Stimulated activated CD4-positive, alpha-beta T cell treated with anti-CD3 and anti-CD28 coated beads, Interleukin-4, amount 100 ng/mL, for 48 hours (primary cell): ENCODE measurements at places on chromosomes 7 and 10.

DNA sequence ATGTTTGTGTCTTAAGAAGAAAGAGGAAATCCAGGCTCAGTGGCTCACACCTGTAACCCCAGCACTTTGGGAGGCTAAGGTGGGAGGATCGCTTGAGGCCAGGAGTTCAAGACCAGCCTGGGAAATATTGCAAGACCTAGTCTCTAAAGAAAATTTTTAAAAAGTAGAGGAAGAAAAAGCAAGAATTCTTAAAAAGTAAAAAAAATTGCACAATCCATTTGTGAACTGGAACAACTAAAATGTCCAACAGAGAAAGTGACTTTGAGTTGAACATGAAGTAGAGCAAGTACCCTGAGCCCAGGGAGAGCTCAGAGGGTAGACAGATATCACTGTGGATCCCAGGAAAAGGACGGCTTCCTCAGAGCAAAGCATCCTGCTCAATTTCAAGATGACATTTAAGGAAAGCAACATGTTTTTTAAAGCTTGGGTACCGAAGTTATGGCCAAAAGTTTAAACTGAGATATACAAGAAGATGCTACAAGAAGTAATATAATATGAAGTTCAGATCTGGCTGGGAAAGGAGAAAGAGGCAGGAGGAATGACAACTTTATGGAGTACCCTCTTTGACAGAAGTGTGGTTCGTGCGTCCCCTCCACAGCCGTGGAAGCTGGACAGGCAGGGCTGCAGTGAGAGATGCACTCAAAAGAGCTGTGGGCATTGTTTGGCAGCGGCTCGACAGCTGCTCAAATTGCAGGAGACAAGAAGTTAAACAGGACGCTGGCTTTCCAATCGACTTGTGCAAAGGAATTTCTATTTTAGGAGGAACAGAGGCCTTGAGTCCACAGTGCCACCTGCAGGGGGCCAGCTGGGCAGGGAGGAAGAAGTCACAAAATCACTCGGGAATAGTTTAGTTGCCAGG lies 201.3 kb downstream of the JCAD start:
- DNase-seq: no peak

DNA sequence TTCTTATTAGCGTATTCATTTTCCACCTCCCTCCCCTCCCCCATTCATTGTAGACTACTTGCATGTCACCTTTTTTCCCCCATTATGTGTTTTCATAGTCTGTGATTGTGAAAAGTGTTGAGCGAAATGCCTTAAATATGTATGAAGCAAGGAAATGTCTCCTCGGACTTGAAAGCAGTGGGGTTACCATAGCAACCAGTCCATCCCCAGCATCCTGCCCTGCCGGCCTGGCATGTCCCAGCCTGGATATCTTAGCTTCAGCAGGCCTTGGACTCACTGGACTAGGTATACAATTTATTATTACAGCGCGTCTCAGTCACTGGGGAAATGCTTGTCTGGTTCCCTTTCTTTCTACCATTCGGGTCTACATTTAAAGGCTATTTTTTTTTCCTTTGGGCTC lies 283.6 kb downstream of the BICC1 start:
- no peak for DNase-seq

GRCh38 chr10:101818872-101819633 lies 809 bp upstream of the OGA start:
- DNase-seq: no peak

- no peak for DNase-seq
These were observed 231.7 kb downstream of the ELMO1 start for GRCh38 chr7:37216923-37217322.

DNA sequence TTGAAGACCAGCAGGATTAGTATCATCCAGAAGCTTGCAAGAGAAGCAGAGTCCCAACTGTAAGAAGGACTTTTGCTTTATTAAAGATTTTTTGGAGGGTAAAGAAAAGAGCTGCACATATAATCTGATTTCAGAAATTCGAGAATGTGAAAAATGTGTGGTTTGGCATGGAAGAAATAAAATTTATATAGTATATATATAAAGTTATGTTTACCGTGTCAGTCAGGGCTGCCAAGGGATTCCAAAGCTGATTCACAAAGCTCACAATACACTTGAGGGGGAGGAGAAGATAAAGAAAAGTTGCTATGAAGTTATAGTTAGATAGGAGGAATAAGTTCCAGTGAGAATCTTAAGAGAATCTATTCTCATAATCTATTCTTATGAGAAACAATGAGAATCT lies 231.8 kb upstream of the CACNA2D1 start:
- DNase-seq: no peak

GRCh38 chr7:32900433-32900995 lies 9.0 kb upstream of the KBTBD2 start:
- no peak for DNase-seq

- DNase-seq: no peak
These were observed 31.4 kb upstream of the PAX2 start for GRCh38 chr10:100713859-100714565.

- no peak for DNase-seq
These were observed 4.0 kb upstream of the BRAF start for GRCh38 chr7:140928491-140929309.

DNA sequence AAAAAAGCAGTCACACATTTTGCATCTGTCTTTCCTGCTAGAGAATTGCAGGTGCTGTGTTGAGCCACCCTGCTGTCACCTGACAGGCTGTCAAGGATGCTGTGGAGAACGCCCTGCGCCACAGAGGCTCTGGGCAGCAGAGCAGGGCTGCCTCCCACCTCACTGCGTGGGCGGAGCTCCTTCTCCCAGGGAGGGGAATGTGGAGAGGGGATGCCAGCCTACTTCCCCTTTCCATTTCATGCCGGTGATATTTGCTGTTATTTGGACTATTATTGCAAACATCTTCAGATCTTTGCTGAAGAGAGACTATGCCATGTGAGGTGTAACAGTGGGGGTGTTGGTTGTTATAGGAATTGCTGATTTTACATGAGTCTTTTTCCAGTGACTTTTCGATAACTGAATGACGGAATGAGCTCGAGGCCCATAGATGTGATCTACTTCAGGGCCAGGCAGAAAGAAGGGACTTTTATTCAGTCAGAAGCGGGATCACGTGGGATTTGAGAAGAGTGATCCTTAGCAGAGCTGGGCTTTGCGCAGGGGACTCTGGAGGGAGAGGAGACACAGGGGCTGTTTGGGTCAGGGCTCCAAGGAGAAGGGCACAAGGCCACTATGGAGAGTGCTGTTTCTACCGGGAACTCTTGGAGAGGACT lies 13.6 kb upstream of the PRKAG2 start:
- DNase-seq: no peak

DNA sequence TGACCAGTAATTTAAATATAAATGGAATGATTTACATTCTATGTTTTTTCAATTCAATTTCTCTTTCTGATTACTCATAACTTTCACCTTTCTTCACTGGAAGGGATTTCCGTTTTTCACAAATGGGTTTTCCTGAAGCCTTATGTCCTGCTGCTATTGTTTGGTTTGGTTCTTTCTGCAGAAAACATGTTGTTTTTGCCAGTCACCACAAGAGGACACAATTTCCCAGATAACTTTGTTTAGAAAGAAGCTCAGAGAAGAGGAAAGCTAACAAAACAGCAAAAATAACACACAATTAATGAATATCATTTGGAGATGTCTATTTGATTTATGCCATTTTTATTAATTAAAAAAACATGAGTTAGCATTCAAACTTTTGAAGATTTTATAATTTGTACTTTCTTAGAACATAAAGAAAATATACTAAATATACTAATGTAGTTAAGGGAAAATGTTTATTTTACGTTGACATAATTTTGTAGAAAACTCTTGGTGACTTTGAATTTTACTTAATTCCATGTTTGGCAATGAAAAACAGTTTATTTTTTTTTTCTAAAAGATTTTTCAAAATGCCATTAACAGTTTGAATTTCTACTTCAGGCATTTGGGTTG lies 4.6 kb upstream of the TWIST1 start:
- DNase-seq: no peak

DNA sequence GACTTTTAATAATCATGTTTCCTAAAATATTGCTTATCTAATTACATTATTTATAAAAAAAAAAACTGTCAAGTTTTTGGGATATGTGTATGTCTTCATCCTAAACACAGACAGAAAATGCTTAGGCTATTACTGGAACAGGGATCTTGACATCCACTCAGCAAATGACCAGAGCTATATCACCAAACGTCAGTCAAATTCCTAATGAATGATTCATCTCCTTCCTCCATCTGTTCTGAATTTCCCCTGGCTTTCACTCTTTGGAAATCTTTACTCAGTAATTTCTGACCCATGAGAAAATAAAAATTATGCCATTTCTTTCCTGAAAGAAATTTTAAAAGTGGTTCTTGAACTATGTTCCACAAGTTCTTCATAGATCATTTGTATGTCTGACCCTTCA lies 552.4 kb upstream of the KCND2 start:
- no peak for DNase-seq

DNA sequence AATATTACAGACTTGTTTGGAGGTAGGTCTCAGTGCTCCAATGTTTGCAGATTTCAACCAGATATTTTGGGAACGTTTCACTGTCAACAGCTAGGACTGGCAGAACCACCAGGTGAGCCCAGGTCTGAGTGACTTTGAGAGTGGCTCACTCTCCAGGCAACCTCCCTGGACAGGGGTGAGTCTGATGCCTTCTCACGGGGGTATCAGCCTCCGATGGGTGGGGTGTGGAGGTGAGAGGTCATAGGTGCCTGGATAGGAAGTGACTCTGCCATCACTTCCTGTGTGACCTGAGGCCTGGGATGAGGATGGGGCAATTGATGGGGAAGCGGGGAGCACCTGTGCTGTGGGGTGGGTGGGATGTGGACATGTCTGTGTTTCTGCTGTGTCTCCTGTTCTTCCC lies 4.6 kb downstream of the AZGP1 start:
- DNase-seq: no peak

DNA sequence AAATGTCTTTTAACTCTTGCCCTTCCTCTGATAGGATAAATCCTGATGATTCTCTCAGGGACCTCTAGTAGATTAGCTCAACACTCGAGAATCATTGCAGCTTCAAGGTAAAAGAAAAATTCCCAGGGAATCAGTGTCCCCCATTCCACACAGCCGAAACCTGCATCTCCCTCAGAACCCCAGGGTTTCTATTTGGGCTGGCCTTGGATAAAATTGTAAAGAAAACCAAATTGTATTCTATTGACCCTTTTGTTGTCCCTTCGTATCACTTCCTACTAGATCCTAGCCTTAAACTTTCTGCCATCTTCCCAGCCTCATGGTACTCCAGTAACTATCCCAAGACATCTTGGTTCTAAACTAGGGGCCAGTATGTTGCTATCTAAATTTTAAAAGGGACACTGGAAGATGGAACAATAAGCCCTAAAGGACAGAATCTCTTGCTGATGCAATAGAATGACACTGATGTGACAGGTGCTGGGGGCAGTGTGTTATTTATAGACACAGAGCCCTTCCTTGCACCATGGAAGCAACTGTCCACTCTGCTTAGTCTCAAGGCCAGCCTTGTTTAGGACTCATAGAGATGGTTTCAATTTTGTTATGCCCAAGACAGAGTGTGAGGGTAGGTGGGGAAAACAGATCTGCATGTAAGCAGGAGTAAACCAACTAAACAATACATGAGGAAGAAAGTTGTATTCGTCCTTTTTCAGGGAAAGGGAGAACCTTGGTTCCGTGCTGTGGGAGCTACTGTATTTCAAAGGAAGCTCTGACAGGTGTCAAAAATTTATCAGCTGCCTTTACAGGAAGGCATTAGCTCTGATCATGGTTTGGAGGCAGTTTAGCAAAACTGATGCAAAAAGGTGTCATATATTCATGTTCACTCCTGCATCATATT lies 7.6 kb downstream of the ASB15 start:
- DNase-seq: no peak

DNA sequence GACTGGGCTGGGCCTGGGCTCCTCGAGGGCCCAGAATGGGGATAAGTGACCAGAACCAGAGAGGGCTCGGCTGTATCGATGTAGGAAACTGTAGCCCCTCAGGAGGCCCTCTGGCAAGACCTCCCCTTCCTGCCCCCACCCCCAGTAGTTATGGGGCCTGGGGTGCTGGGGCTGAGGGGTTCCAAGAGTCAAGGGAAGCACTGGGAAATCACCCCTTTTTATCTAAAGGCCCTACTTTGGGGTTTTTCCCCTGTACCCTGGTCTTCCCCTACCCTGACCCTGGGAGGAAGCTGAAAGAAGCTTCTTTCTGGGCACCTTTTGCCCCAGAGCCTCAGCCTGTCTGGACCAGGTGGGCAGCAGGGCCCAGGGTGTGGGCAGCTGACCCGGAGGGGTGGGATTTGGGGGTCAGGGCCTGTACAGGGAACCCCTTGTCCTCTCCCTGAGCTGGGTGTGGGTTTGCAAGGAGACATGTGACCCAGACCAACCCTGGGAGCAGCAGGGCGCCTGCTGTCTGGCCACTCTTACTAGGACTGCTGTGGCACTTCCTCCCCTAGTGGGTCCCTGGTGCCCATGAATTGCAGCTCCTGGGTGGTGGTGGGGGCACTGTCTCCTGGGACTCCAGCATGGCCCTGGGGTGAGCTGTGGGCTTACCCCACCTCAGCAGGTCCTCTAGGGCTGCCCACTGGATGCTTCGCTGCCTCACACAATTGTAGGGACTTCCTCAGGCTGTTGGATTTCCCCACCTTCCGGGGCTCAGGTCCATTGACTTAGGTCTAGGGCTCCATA lies 1.5 kb downstream of the IRF5 start:
- DNase-seq: no peak

DNA sequence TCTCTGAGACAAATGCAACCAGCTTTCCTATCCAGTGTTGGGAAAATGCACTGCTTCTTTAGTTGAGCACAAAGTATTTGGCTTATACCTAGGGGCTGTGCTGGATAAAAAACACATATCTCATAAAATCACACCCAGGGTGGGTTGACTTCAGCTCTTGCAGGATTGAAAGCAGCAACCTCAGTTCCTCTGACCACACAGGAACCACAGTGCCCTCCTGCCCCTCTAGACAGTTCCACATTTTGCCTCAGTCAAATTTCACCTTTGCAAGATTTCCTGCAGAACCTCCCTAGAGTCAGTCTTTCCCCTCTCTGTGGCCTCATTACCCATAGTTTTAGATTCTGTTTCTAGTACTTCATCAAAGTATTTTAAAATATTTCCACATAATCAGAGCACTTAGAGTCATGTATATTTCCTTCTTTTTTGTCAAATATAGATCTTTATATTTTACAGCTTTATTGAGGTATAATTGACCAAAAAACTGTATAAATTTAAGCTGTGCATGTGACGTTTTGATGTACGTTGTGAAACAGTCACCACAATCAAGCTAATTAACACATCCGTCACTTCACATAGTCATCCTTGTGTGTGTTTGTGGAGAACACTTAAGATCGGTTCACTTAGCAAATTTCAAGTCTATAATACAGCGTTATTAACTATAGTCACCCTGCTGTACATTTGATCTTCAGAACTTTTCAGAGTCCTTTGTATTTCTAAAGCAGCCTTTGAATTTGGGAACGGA lies 37.0 kb upstream of the EGR2 start:
- no peak for DNase-seq

GRCh38 chr7:122682815-122683550 lies 15.9 kb downstream of the RNF133 start:
- no peak for DNase-seq

GRCh38 chr7:31747553-31747952 lies 60.5 kb downstream of the PPP1R17 start:
- DNase-seq: no peak

GRCh38 chr10:116888380-116889055 lies 39.2 kb downstream of the ENO4 start:
- DNase-seq: no peak
